ENCODE measurements at places on chromosomes 3 and 15. TPM values are rescaled to one million over a fixed set of nuclear protein-coding genes. Genes with fewer than 3 reads are reported as not detected.

DNA sequence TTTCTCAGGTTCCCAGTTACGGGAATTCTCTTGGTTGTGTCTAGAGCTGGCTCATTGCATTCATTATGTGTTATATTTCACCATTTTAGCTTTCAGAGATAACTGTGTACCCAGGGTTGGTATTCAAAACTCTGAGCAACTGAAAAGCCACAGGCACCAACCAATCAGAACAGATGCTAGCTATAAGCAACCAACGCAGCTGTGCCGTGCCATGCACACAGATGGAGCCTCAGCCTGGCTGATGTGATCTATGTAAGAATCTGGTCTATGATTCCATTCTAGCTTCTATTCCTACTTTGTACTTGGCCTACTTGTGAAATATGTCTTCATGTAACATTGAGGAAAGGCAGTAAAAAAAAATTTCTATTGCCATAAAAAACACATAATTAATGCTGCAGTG lies 95.0 kb upstream of the CCDC80 start:
- no peak for DNase-seq

UPK1B gene
- not detected for total RNA-seq

DNA sequence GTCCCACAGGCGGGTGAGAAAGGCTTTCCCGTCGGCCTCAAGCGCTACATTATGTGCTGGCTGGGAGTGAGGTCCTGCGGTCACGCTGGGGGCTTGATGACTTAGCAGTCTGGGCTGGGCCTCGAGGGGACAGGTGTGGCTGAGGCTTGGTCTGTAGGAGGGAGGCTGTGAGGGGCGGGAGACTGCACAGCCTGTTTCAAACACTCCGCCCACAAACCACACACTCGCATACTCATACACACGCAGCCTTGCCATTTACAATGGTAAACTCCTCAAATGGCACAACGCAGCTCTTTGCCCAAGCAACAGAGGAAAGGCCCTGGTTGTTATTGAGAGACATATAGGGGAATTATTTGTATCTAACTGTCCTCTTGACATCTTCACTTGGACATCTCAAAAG lies 32.4 kb upstream of the RASGRF1 start:
- DNase-seq = no peak

GRCh38 chr3:61776390-61776789 lies 215.0 kb downstream of the PTPRG start:
- DNase-seq = no peak

GOLGA8G gene
- total RNA-seq = not detected

DNA sequence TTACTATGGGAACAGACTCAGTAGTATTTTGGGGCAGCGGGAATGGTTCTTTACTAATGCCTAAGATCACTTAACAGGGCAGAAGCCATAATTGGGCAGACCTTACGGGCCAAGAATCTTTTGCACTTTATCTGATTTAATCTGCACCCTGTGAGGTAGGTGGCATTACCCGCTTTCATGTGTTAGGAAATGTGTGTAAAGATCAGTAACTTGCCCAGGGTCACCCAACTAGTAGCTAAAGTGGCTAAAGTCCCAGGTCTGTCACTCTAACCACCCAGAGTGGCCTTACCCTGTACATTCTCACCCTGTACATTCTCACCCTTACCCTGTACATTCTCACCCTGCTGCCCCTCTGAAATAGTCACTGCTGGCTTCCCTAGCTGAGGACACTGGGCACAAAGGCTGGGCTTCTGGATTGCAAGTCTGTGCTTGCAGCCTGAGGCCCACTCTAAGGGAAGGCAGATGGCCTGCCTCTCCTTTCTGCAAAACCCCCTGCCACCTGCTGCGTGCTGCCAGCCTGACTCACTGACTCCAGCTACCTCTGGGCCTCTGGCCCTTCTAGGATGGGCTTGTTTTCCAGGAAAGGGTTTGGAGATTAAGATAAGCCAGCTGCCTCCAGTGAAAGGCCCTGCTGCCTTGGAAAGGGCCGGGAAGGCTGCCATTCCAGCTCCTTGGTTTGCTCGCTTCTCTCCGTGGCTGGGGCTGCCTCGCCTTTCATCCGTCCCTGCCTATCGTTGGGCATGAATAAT lies 37.5 kb upstream of the MYZAP start:
- no peak for DNase-seq

DNA sequence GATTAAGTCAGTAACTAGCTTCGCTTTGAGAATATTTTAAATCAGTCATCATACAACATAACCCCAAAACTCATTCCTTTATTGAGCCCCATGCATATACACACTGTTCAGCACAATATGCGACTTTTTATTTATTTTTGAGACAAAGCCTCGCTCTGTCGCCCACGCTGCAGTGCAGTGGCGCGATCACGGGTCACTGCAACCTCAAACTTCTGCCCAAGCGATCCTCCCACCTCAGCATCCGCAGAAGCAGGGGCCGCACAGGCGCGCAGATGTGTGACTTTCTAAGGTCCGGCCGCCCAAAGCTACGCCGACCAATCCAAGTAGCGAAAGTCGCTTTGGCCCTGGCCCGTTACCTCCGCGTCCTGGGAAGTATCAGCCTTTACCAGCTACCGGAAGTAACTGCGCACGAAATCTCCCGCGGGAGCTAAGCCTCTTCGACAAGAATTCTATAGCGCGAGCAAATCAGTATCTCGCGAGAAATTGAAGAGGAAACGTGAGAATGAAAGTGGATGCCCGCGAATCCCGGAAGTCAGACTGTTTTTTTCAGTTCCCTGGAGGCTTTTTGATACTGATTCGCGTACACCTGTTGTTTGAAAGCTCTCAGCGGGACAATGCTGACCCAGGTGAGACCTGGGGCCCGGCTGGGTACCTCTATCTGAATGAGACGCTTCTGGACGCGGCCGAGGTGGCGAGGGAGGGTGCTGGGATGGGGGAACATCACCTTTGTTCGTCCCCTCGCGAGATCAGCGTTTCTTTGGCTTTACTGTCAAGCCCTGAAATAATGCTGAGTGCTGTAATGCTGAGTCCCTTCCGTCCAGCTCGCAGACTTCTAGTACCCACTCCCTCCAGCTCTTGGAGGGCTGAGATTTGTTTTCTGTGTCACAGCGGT lies at the start of the genes DHFR2 and NSUN3:
DHFR2 (minus strand) TSS at position 404 of the 892 bp plus-strand sequence. CDS start 1,405 bp downstream, outside the sequence.
NSUN3 (plus strand) TSS at position 549 of the 892 bp plus-strand sequence; CDS start at position 615, 66 bp downstream.
- DNase-seq = peak; percentile 98

Measured in SK-MEL-5 (cell line).